ENCODE measurements at places on chromosomes 11 and 22. TPM values are rescaled to one million over a fixed set of nuclear protein-coding genes. Genes with fewer than 3 reads are reported as not detected.

DNA sequence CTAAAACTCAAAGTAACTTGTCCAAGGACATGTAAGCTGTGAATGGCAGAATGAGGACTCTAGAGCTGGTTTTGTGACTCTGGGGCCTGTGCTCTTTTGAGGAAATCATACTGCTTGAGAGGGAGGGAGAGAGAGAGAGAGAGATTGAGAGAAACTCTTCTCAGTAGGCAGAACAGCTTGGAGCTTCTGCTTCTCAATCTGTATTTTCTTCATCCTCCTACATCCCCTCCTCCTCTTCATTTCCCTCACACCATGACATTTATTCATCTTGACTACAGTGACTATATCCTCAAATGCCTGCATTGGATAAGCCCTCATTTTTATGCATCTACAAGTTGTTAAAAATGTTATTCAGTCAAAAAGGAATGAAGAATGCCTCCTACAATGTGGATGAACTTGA lies 23.7 kb upstream of the OR10D3 start:
- no peak for DNase-seq

DNA sequence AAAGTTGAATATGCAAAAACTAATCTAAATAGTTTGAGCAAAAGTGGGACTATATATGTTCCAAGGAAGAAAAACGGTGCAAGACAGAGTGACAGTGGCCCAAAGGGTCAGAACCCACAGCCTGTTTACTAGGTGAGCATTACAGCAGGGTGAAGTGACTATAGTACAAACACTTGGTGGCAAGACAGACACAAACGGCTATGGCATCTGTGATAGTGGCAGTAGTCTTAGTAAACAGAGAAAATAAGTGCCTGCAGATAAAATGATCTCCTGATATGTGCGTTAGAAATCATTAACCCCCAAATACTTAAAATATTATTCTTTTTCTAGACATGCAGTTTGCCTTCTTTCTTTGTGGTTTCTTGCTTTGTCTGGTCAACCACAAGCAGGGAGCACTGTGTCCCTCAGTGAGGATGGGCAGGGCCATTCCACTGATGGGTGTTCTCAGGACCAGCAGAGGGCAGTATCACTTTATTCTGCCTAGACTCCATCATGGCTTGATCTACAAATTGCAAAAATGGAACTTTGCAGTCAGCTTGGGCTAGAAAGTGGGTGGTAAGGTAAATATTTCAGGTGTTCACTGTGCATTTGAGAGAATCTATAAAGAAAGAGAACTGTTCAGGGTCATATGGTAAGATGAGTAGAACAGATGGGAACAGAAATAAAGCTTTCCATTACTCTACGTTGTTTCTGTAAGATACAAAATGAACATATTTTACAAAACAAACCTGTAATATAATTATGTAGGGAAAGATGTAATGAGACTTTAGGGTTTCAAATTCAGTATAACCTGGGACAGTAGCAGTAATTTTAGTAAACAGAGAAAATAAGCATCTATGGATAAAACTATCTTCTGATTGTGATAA lies 198.2 kb downstream of the SWAP70 start:
- DNase-seq, result peak; percentile 58

DNA sequence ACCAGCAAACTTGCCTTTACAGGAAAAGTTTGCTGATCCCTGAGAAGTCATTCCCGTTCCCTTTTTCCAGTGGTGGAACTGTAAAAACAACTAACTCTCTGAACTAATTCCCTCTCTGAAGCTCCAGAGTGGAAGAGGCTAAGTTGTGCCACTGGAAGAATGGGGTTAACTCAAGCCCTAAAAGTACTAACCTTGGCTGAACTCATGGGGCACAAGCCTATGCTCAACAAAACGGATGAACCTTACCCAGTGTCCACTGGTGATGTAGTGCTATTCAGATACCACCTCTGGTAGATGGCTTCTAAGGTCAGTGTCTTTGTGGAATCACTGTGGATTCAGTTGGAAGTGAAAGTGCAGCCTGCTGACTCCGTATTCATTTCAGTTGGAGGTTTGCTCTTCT lies 59.9 kb upstream of the GNAZ start:
- DNase-seq, result no peak

GRCh38 chr11:34565417-34566207 lies 52.0 kb upstream of the ELF5 start:
- no peak for DNase-seq

DNA sequence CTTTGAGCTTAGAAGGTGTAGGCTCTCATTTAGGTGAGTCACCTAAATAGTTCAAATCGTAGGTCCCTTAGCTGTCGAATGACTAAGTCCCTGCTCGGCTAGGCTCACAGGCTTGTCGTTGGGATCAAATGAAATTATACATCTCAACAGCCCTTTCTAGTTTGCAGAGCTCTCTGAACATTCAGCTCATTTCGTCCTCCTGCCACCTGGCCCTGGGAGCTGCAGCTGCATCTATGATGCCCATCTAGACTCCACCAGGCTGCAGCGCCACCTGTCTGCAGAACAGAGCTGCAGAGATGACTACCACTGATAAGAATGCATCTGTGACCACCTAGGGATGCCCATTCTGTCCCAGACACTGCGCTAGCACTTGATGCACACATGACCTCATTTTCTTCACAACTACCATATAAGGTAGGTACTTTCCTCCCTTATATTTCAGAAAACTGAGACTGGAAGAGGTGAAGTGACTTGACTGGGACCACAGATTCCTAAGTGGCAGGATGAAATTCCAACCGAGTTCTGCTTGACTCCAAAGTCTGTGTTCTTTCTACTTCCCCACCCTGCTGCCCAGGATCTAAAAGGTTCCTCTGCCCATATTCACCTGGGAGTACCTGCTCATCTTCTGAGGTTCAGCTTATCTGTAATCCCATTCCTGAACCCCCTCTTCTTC lies 141.1 kb upstream of the NARS2 start:
- peak; percentile 85 for DNase-seq

DNA sequence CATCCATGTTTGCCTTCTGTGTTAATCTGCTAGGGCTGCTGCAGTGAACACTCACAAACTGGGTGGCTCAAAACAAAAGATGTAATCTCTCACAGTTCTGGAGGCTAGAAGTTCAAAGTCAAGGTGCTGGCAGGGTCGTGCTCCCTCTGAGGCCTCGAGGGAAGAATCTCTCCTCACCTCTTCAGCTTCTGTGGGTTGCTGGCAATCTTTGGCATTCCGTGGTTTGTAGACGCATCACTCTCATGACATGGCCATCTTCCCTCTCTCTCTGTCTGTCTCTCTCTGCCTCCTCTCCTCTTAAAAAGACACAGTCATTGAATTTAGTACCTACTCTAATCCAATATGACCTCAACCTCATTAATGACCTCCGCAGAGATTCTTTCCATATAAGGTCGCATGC lies 78.8 kb downstream of the TSPAN18 start:
- no peak for DNase-seq

- no peak for DNase-seq
These were observed 13.9 kb upstream of the OR8K1 start for GRCh38 chr11:56331861-56332491.

- DNase-seq, result no peak
These were observed 863 bp downstream of the SIAE start for GRCh38 chr11:124672536-124673215.

DNA sequence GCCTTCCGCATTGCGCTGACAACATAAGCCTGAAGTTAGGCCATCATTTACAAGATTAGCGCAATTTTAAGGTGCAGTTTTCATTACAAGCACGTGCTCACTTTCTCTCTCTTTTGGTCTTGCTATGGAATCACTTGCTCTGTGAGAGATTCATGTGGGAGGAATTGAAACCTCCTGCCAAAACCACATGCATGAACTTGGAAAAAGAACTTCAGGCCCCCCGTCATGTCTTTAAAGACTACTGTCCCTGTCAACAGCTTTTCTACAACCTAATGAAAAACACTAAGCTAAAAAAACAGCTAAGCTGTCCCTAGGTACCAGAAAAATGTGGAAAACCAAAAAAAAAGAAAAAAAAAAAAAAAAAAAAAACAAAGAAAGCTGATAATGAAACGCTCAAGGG lies 1707.6 kb upstream of the RAG2 start:
- DNase-seq, result no peak

DNA sequence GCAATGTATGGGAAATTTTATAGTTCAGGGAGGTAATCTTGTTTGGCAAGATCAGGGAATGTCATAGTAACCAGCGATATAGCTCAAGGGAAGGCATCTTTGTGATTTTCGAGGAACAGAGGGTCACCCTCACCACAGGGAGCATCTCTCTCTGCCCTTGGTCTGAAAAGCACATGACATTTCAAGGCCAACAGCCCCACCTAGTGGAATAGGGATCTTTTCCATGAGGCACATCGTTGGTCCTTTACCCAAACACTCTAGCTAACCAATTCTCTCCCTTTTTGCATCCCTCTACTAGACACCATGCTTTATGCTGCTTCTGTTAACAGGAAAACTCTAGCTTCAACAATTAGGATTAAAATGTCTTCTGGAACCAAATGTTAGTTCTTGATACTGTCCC lies 179.0 kb downstream of the GRM5 start:
- DNase-seq, result peak; percentile 16

GRCh38 chr11:25163421-25163820 lies 666.6 kb downstream of the LUZP2 start:
- DNase-seq, result no peak

GRCh38 chr11:102914238-102915043 lies 39.7 kb upstream of the MMP12 start:
- DNase-seq, result no peak

GRCh38 chr11:61711498-61711897 lies 31.3 kb downstream of the DAGLA start:
- DNase-seq, result peak; percentile 75

DNA sequence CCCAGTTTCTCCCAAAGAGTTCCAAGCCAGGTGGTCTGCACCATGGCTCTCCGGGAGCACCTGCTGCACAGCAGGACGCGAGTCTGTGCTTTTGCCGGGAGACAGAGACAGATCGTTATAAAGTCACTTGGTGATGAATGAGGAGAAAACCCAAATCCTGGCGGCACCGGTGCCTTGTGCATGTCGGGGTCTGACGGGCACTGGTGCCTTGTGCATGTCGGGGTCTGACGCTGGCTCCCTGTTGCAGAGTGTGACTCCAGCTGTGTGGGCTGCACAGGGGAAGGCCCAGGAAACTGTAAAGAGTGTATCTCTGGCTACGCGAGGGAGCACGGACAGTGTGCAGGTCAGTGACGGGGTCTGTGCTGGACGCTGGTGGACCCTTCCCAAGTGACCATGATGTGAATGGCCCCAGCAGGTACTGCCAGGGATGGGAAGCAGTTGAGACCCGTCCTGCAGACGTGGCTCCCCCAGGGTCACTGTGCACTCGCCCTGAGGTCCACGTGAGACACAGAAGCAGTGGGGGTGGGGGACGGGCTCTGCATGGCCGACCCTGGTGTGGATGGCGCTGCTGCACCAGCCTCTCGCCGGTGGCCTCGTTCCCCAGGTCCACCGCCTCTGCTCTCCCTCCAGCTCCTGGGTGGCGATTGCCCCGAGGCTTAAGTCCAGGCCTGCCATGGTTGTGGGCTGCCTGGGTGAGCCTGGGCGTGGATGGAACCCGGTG lies 5.8 kb downstream of the CRELD2 start:
- DNase-seq, result no peak

GRCh38 chr11:107695446-107695845 lies 16.4 kb downstream of the SLN start:
- no peak for DNase-seq

DLG2 gene
- 2.9 TPM for total RNA-seq

IGLL1 gene
- total RNA-seq, result not detected

Measured in glutamatergic neuron (in vitro differentiated cells).